Skin of body (tissue), 3 donors: ENCODE measurements at places on chromosomes 7 and 10. TPM values are rescaled to one million over a fixed set of nuclear protein-coding genes. Genes with fewer than 3 reads are reported as not detected.

DNA sequence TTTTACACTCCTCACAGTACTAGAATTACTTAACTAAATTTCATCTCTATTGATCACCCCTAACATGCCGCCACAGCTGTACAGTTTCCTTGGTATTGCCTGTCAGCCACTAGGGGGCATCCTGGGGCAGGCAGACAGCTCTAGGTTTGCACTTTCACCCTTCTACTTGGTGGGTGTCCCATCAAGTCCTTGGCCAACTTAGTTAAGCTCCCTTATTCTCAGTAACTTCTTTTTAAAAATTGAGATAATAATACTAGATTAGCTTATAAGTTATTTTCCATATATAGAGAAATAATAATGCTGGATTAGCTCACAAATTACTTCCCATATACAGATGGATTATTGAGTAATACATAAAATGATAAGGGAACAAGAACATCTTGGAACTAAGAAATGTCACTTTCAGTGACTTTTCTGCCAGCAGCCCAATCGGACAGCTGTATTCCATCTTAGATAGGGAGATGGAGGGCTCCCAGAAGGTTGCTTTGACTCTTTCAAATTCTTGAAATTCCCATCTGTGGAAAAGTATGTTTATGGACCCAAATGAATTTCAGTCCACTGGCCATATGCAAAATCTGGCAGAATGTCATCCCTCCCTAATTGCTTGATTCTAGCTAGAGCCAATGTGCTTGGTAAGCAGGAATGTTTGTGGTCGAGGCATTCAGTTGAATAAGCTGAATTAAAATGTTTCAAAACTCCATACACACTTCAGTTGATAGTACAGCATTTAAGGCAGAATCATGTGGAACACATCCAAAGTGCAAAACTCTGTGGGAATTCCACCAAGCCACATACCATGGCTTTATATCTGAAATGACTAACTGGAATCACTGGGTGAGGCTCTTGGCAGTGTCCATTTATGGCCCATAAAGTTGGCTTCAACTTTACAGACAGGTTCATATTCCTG lies 309.7 kb downstream of the CSTF2T start:
- DNase-seq = peak; percentile 61

GRCh38 chr10:103745341-103746247 lies 109.8 kb downstream of the SH3PXD2A start:
- no peak for DNase-seq

DNA sequence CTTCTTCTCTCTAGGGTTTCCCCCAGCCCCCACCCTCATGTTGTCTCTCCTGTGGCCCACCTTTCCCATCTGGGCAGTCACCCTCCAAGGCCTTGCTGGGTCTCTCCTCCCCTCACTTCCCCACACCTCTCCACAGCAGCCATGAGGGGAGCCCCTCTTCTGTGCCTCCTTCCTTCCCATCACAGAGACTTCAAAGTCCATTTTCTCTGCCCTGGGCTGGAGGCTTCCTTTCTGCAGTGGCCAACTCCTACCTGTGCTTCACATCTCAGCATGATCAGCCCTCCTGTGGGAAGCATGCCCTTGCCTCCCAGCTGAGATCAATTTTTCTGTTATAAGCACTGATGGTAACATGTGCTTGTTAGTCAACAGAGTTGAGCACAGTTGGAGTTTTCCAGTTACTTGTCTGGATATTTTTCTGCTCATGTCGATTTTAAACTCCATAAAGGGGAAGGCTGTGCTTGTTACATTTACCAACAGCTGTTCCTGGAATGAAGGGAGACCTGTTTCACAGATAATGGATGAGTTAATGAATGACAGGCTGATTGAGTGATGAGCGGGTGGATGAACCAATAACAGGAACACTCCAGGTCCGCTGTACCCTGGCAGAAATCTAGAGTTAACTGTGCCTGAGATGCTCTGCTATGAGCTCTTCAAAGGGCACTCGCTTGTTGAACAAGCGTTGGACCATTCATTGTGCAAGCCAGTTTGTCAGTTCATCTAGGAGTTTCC lies 71.4 kb upstream of the PRSS58 start:
- DNase-seq = no peak

DNA sequence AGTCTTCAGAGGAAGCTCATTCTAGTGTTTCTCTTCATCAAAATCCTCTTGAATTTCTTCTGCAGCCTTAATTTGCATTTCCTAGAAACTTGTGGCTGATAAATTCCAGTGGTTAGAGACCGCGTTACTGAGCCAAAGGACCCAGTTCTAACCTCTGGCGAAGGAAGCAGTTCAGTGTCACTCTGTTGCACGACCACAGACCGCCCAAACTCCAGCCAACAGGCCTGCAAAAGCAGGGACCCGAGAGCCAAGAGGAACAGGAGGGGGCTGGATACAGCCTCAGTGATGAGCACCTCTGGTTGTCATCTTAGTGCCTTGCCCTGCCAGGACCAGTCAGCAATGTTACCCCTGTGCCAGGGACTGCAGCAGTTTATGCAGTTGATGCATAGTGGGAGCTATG lies 70.0 kb downstream of the AFAP1L2 start:
- peak; percentile 31 for DNase-seq

DNA sequence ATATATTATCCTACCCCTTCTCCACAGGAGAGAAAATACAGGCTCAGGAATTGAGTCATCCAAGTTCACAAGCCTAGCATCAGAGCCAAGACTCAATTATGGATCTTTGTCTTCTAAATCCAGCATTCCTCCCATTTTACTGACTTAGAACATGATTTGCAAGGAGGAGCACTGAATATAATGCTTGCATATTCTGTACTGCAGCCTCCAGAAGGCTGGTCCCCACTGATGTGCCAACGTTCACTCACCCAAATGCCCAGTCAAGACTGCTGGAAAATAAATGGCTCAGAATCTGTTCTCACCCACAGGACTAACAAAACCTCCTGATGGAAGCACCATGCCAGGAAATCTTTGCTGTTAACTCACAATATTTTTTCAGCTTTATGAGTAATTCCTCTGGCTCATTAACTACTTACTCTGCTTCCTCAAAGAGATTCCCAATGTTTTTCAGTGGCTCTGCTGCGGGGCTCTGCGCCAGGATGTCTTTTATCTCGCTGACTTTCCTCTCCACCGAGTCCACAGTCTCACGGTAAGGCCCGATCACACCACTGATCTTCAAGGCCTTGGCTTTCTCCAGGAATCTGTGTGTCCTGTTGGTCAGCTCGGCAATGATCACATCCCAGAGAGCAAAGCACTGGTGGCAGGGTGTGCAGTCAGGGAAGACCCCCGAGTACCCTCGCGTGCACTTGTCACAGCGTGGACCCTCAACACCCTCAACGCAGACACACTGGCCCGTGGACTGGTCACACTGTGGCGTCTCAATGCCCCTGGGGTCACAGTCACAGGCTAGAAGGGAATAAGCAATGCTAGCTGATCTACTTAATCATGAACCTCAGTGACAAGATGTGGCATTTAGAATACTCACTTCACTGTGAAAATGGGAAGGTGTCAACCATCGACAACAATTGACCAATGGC lies 48.8 kb downstream of the DLD start:
- no peak for DNase-seq

GRCh38 chr7:98687111-98687751 lies 70.1 kb downstream of the NPTX2 start:
- DNase-seq = no peak

GRCh38 chr10:111944331-111944730 lies 239.2 kb downstream of the GPAM start:
- DNase-seq = no peak

DNA sequence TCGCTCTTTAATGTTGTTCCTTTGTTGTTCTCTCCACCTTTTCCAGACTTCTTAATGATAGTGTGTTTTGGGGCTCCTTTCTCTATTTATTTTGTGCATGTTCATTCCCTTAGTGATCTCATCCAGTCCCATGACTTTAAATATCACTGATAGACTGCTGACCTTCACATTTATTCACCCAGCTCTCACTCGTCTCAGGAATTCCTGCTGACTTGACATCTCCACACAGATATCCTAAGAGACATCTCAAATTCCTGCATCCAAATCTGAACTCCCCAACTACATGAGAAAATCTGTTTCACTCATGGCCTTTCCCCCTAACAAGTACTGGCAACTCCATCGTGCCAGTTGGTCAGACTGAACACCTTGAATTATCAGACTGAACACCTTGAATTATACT lies 111.2 kb downstream of the CTTNBP2 start:
- no peak for DNase-seq

- DNase-seq = peak; percentile 33
These were observed 8.0 kb upstream of the BEND7 start for GRCh38 chr10:13536674-13537366.

DNA sequence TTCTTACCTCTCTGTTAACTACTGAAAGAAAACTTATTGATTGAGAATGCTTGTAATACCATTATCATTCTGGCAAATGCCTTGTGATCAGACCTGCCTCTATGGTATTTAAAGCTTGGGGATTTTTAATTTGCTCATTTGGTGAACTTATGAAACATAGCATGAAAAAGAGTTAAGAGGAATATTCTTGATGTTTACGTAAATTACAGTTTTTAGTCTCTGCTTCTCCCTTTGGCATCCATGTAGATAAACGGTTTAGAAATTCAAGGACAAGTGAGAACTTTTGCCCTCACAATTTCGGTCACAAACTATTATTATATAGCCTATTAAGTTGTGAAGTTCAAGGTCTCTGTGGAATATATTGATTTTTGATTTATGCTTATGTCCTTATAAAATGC lies 11.2 kb upstream of the CELF2 start:
- DNase-seq = no peak

DNA sequence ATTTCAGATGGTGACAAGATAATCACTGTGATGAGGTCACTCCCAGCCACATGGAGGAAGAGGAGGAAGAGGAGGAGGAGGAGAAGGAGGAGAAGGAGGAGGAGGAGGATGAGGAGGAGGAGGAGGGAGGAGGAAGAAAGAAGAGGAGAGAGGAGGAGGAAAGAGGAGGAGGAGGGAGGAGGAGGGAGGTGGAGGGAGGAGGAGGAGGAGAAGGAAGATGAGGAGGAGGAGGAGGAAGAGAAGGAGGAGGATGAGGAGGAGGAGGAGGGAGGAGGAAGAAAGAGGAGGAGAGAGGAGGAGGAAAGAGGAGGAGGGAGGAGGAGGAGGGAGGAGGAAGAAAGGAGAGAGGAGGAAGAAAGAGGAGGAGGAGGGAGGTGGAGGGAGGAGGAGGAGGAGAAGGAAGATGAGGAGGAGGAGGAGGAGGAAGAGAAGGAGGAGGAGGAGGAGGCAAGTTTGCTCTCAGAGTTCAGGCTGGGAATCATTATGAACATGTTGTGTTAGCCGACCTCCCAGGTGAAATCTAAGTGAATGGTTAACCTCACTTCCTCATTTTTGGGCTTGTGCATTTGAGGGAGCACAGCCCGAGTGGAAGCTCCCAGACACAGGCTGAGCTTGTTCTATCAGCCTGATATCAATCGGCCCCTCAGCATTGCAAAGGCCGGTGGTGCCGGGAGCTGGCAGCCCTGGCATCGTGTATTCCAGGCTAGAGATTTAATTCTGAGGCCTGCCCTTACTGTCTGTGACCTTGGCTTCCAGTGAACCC lies 236.2 kb upstream of the PITRM1 start:
- no peak for DNase-seq

COBL gene
- 11.9 TPM for total RNA-seq

TRPV6 gene
- total RNA-seq = 1.8 TPM

DNA sequence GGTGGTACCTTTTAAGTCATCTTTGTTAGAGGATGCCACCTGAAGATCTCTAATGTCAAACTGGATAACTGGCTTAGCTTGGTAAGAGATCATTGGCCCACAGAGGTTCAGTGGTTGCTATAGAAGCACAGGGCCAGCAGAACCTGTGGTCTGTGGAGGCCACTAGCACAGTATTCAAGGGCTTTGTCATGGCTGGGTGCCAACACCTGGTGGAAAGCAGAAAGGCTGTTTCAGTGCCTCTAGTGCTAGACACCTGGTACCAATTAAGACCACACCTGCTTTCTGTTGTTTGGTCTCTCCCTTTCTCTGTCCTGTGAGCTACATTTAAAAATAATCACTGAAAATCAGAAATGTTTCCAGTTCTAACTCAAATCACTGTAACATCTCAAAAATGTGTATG lies 10.0 kb upstream of the PCGF5 start:
- DNase-seq = no peak

ARMC3 gene
- not detected for total RNA-seq

CFAP69 gene
- 15.3 TPM for total RNA-seq

- no peak for DNase-seq
These were observed at the start of the genes ACTR3C and LRRC61 for GRCh38 chr7:150322833-150323681. ACTR3C (minus strand) TSS chr7:150323545; CDS start chr7:150295296, 28,249 bp downstream. LRRC61 (plus strand) TSS chr7:150323355; CDS start chr7:150336862, 13,507 bp downstream.
